GM18507 (cell line): ENCODE measurements at places on chromosomes 5 and 9.
A peak's percentile ranks its signal among the peaks of the same experiment; 100 is the strongest.

DNA sequence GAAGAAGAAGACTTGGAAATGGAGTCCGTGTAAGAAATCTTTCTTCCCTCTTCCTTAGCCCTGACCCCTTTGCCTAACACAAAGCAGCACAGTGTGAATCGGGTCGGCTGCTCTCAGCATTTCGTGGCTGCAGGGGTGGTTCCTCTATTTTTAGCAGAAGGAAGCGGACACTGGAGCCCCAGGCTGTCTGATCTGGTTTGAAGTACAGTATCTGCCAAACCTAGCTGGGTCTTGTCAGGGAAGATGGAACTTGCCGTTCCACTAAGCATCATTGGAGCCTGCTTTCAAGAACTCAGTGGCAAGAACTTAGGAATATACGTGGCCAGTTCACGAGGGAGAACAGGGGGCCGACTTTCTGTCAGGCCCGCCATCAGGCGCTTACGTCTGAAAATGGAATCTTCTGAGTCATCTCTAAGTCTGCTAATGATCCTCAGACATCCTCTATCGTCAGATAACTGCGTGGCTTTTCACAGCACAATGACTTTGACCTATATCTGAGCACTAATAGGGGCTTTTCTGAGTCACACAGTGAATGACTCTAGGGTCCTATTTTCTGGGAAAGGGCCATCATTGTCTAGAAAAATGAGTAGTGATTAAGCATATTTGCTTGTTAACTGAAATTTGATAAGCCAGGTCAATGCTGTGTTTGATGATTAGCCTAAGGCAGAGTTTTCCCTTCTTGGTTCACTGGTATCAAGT, 43.3 kb upstream of the NCS1 start:
- DNase-seq = peak; percentile 36

- no peak for DNase-seq
Observed at GRCh38 chr9:68698943-68699509, 6.0 kb upstream of the PIP5K1B start.

DNA sequence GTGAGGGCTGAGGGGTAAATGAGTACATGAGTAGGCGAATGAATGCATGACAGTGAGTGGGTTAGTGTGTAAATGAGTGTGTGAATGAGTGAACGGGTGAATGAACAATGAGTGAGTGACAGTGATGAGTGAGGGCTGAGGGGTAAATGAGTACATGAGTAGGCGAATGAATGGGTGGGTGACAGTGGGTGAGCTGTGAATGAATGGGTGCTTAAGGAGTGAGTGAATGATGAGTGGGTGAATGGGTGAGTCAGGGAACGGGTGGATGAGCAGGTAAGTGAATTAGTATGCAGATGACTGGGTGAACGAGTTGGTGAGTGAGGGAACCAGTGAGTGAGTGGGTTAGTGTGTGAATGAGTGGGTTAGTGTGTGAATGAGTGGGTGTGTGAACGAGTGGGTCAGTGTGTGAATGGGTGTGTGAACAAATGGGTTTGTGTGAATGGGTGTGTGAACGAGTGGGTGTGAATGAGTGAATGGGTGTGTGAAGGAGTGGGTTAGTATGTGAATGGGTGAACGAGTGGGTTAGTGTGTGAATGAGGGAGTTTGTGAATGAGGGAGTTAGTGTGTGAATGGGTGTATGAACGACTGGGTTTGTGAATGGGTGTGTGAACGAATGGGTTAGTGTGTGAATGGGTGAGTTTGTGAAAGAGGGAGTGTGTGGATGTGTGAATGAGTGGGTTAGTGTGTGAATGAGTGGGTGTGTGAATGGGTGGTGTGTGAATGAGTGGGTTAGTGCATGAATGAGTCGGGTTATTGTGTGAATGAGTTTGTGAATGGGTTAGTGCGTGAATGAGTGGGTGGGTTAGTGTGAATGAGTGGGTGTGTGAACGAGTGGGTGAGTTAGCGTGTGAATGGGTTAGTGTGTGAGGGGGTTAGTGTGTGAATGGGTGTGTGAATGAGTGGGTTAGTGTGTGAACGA, 32.9 kb downstream of the NKD2 start:
- no peak for DNase-seq

GRCh38 chr5:139266236-139266635, 27.3 kb upstream of the MATR3 start:
- no peak for DNase-seq

GRCh38 chr5:148374690-148375360, 8.9 kb upstream of the FBXO38 start:
- no peak for DNase-seq

GRCh38 chr9:13487936-13488335, 208.4 kb upstream of the MPDZ start:
- DNase-seq = no peak

DNA sequence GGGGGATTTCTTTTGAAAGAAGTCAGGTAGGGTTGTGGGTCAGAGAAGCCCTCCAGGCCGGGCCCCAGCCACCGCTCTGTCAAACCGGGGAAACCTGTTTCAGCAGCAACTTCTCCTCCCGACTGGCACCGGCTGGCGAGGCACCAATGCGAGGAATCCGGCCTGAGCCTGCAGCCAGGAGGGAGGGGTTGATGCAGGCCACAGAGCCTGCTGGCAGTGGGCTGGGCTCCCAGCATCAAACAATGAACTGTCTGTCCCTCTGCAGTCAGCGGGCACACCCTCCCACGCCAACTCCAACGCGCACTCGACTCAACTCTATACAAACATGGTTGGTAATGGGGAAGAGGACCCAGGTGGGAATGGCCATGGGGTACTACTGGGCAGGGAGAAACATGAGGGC, 12.1 kb downstream of the PCDH1 start:
- DNase-seq = no peak
